Right cardiac atrium (tissue), 5 donors: ENCODE measurements at places on chromosomes 1 and 21. TPM values are rescaled to one million over a fixed set of nuclear protein-coding genes. Genes with fewer than 3 reads are reported as not detected.

The NPPA gene
- 26,185 TPM for total RNA-seq

The AMY2B gene
- total RNA-seq: 43.7 TPM

The ETS2 gene
- total RNA-seq: 44.4 TPM

The SHISAL2A gene
- total RNA-seq: not detected

The SLAMF7 gene
- total RNA-seq: 0.41 TPM

The VWA1 gene
- total RNA-seq: 25.0 TPM

The PLA2G4A gene
- total RNA-seq: 5.1 TPM

The S100A2 gene
- 0.97 TPM for total RNA-seq

The SYPL2 gene
- total RNA-seq: 8.9 TPM

The ADAMTS1 gene
- total RNA-seq: 142 TPM

The MAP3K7CL gene
- 6.0 TPM for total RNA-seq

The NUP210L gene
- 0.09 TPM for total RNA-seq

The KRTAP19-8 gene
- not detected for total RNA-seq

The CELA3A gene
- total RNA-seq: not detected

The DENND2D gene
- total RNA-seq: 3.9 TPM

The OR2T2 gene
- not detected for total RNA-seq

The TOMM20 gene
- total RNA-seq: 94.5 TPM
